ENCODE measurements at places on chromosomes 1 and 21.

- DNase-seq, result no peak
Observed at GRCh38 chr1:157499521-157499920, 52.8 kb downstream of the FCRL5 start.

DNA sequence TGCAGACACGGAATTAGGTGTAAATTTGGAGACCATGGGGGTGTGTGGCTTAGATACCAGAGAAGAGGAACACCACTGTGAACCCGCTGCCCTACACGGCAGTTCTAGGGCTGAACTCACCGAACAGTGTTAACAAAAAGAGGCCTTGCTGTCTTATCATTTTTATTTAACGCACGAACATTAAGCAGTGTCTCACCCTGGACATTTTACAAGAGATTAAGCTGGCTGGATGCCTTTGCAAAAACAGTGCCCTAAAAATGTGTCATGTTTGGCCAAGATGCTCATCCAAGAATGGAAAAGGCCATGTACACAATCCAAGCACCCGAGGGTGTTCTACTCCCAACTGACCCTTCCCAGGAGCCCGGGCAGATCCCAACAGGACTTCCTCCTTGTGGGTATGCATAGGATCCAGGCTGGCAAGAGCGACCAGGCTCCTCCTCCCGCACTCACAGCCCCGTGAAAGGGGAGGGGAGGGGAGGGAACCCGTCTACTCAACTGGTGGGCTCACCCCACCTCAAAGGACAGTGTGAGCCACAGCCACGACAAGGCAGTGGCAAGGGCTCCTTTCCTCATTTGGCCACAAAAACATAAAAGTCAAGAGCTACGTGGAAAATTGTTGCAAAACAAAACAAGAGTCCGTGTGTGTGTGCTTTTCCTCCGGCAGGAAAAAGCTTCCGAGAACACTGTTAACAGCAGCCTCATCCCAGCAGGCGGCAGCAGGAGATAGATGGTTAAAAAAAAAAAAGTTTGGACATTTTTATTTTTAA, 20.3 kb downstream of the C2CD2 start:
- no peak for DNase-seq

- no peak for DNase-seq
Observed at GRCh38 chr1:85616364-85616705, 35.8 kb downstream of the CCN1 start.

DNA sequence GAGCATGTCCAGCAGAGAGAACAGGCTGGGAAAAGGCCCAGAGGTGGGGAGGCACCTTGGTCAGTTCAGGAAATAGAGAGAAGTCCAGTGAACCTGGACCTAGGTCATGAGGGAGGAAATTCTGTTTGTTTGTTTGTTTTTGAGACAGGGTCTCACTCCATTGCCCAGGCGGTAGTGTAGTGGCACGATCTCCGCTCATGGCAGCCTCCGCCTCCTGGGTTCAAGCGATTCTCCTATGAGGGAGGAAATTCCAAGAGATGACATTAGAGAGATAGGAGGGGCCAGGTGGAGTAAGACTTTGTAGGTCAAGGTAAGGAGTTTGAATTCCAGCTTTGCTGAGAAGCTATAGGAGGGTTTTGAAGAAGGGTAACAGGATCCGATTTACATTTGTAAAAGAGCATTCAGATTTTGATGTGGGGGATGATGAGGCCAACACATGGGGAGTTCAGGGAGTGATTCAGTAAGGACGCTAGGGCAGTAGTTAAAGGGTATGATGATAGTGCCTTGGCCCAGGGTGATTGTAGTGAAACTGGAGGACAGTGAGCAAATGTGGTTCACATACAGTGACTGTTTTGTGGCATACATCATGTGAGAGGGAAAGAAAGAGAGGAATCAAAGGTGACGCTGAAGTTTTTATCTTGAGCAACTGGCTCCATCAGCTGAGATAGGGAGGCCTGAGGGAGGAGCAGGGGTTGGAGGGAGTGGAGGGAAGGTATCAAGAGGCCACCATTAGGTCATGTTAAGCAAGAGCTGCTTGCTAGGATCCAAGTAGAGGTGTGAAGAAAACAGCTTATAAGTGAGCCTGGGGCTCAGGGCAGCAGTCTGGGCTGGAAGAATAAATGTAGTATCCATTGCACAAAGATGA, 8.3 kb upstream of the TRABD2B start:
- no peak for DNase-seq

DNA sequence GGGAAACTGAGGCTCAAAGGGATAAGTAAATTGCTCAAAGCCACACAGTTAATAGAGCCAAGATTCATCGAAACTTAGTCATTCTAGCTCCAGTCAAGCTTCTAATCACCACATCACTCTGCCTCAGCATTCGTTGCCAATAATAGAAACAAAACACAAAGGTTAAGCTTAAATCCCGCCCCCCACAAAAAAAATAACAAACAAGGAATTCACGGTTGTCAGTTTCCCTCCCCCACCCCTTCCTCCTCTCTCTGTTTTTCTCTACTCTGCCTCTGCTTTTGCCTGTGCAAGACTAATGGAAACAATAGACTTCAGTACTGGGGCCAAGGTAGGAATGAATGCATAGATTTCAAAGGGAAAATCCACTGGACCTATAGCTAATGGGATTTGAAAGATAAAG, 70.7 kb upstream of the ZNF644 start:
- DNase-seq, result no peak

DNA sequence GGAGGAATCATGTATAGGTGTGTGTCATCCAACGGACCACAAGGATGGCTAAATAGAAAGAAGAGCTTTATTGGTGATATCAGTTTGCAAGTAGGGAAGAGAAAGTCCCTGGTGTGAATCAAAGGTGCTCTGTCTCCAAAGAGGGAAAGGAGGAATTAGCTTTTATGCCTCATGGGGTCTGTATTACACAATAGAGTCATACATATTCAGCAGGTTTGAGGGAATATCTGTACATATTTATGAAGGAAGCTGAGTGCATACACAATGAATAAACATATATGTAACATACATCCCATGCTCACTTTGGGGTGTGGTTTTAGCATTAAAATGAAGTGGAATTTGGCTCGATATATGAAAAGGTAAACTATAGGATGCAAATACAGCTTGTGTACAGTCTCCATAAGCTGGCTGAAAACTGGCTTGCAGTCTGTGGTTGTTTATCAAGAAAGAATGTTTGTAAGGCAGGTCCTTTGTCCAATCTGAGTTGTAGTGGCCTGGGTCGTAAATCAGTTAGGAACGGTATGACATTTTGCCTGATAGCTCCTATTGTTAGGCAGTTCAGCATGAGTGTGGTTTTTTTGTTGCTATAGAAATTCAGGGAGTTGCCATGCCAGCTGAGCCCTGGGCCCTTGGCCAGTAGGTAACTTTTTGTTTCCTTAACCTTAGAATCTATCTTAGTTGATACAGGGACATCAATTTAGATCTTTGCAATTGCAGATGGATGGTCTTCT, 198.0 kb upstream of the ZP4 start:
- peak; percentile 50 for DNase-seq

DNA sequence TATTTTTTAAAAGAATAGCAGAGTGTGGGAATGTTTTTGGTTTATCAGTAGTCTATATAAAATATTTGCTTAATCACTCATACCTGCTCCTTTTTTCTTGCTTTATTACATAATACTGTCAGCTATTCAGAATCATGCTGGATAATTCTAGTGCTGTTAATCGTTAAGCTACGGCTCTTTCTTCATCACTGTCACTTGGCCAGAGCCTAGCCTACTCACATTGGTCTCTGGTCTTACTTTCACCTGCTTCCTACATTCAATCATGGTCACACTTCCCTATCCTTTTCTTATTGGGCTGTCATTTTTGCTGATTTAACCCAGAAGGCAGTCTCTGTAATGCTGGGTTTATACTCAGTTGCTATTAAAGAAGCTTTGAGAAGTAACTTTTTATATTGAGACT, 2.5 kb downstream of the KLHL20 start:
- DNase-seq, result no peak

- DNase-seq, result no peak
Observed at GRCh38 chr1:70509996-70510876, 99.2 kb downstream of the CTH start.

DNA sequence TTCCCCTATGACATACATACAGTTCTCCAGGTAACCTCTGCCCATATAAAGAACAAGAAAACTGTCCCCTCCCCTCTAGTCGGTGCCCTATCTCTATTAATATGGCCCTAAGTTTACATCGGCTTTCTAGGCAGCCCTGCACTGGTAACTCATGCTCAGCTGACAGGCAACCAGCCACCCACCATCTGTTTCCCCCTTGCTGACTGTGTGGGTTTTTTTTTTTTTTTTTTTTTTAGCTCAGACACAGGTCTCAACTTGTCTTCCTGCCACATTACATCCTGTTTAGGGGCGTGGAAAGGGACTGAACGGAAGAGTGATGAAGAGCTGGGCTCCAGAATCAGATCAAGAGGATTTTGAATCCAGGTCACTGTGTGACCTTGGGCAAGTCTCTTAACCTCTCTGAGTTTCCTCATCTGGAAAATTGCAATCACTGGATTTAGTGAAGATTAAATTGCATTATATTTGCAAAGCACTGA, 14.0 kb downstream of the LAPTM5 start:
- DNase-seq, result no peak

- no peak for DNase-seq
Observed at GRCh38 chr1:43834280-43835081, 99.1 kb upstream of the ARTN start.
